ENCODE measurements at places on chromosomes 3 and 15.
A peak's percentile ranks its signal among the peaks of the same experiment; 100 is the strongest.

GRCh38 chr3:113533534-113533892 is 1.2 kb downstream of the SIDT1 start:
- no peak for DNase-seq

DNA sequence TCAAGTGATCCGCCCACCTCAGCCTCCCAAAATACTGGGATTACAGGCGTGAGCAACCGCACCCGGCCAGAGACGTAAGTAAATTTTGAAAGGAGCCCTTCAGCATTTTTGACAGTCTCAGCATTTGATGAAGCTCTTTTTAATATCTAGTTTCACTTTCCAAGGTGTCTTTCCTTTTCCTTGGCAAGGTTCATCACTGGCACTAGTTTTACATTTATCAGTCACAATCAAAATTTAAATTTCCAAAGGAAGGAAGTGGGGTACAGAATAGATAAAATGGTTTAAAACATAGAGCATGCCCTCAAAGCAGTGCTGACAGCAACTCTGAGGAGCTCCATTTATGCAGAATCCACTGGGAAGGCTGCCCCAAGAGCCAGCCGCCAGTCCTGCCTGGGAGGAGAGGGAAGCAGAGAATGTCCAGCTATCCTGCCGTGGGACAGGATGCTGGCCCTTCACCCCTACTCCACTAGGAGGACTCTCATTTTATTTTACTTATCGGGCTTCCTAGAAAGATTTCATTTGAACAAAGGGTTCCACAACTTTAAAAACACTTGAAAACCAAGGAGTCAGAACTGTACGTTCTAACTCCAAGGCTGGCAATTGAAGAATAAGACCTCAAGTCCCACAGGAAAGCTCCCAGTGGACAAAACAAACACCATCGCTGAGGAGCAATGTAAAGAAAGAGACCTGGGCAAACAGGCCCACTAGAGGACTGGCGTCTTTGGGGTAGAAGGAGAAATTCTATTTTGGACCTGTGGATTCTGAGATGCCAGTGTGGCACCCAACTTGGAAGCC is 9.9 kb downstream of the SFMBT1 start:
- DNase-seq = no peak

DNA sequence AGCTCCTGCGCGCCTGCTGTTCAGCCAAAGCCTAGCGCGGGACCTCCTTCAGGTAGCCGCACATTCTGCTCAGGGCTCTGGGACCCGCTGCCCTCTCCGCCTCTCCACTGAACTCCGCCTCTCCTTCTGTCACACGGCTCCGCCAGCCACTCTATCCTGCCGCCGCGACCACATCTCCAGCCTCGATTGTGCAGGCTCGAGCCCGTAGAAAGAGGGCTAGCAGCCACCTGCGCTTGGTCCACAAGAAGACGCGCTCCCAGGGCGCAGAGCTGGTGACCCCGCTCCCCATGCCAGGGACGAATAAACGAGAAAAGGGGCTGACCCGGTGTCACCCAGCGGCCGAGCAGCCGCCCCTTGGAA is 1.1 kb upstream of the VIPR1 start:
- DNase-seq = no peak

- no peak for DNase-seq
Observed at GRCh38 chr3:147420353-147421183, 11.4 kb downstream of the ZIC1 start.

DNA sequence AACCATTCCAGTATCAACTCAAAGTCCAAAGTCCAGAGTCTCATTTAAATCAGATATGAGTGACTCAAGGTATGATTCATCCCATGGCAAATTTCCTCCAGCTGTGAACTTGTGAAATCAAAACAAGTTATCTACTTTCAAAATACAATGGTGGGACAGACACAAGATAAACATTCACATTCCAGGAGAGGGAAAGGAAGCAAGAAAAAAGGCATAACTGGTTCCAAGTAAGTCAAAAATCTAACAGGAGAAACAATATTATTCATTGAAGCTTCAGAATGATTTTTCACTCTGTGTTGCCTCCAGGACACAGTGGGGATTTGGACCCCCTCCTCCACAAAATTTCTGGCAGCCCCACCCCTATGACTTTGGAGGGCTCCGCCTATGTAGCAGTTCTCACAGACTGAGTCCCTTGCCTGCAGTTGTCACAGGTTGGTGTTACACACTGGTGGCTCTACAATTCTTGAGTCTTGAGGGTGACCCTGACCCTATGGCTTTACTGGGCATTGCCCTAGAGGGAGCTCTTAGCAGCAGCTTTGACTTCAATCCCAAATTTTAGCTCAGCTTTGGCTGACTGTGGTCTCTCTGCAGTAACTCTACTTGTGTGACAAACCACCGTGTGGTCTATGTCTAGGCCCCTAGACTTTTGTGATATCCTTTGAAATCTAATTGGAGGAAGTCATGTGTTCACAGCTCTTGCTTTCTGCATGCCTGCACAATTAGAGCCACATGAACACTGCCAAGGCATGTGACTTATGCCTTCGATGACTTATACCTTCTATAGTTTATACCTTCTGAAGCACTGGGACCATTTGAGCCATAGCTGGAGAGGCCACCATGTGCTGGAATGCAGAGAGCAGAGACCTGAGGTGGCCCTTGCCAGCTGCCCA is 644.2 kb downstream of the GRM7 start:
- no peak for DNase-seq

- DNase-seq = no peak
Observed at GRCh38 chr3:23675010-23675409, 130.7 kb upstream of the UBE2E1 start.

DNA sequence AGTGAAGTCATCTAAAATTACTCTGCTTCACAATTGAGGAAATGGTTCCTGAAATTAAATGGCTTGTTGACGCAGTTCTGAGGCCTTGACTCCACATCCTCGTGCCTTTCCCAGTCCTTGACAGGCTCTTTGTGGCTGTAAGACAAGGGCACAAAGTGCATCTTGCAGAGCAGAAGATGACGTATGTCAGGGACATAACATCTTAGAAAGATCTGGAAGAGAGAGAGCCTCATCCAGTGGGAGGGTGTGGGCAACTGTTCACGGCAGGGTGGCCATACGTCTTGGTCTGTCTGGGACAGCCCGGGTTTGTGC is 91.0 kb downstream of the CHRNA7 start:
- no peak for DNase-seq

DNA sequence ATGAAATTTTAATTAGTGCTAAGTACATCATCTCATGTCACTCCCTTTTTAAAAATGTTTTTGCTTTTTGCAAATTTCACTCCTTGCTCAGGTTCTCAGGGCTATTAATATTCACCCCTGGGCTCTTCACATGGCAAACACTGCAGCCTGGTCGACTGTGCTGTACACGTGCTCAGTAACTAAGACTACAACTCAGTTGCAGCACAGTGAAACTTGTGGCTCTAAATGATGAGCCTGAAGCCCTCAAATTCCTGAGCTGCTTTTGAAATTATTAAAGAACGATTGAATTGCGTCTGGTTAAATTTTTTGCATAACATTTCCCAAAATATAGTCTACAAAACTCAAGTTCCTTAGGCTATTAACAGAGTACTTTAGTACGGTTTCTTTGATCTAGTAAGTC is 159.3 kb upstream of the C2CD4B start:
- DNase-seq = no peak

DNA sequence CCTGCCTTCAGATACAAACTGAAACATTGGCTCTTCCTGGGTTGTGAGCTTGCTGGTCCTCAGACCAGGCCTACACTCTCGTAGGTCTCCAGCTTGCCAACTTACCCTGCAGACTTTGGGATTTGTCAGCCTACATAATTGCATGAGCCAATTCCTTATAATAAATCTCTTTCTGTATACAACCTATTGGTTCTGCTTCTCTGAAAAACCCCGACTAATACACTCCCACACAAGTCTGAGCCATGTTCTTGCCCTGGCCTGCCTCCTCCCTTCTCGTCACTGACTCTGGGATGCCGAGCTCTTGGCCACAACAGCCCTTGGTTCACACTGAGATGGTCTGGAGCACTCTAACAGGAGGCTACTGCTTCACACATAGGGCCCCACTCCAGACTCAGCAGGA is 9.5 kb downstream of the CYP19A1 start:
- no peak for DNase-seq

- DNase-seq = no peak
Observed at GRCh38 chr3:157574531-157574930, 71.3 kb upstream of the VEPH1 start.

DNA sequence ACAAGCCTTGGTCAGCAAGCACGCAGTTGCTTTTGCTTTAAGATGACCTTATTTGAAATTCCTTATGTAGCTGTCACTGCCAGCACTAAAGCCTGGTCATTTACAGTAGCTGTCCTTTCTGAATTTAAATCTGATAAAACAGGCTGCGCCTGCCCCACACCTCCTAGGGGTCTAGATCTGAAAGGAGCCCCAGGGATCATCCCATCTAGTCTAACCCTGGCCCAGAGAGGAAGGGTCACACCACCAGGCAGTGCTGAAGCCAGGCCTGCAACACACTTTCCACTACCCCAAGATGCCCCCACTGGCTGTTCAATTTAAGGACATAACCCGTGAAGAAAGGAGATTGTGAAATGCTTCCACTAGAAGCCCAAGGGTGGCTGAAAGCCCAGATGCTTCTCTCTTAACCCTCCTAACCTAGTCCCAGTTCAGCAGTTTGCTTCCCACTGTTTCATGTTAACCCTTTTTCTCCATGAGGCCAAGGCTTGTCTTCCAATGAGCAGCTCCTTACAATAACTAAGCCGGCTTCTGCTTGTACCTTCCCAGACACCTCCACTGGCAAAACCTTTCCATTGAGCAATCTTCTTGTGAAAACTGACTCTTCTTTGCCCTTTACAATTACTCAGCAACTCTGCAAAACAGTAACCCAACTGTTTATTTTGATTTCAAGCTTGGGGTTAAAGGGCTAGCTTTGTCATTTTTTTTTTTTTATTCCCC is 198.9 kb upstream of the LPP start:
- DNase-seq = no peak

- no peak for DNase-seq
Observed at GRCh38 chr15:31161951-31162350, 60.4 kb upstream of the TRPM1 start.

- no peak for DNase-seq
Observed at GRCh38 chr15:71627604-71628003, 182.8 kb upstream of the NR2E3 start.

DNA sequence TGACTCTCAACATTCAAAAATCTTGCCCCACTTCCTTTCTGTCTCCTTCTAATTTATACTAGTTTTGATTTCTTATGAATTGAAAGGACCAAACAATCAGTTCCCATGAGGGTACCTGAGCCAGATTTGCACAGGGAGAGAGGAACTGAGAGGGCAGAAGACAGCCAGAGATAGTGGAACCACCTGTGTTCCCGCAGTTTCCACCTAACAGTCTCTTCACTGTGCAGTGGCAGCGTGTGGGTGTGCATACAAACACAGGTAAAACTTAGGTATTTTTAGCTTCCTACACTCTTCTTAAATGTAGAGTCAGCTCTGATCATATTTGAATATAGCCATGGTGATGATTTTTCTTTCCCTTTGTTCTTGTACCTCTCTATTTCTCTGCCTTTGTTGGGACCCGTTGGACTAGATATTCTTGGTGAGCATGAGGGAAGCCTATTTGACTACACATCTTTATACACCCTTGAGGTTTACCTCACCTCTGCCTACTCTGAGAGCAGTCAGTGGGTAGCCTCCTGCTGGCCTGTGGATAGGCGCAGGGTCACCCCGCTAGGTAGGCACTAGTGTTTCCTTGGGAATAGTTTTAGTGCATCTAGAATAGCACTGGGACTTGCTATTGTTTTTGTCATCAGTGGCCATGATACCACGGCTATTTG is 58.8 kb downstream of the MAP3K13 start:
- no peak for DNase-seq

GRCh38 chr15:101613130-101614000 is 38.8 kb downstream of the TM2D3 start:
- peak; percentile 92 for DNase-seq

Measured in left ventricle myocardium superior (tissue), 1 donor.